H4 (cell line): ENCODE measurements at places on chromosomes 5 and 9. TPM values are rescaled to one million over a fixed set of nuclear protein-coding genes. Genes with fewer than 3 reads are reported as not detected.

ZNF354C gene
- total RNA-seq, result not detected in 2 replicates

DNA sequence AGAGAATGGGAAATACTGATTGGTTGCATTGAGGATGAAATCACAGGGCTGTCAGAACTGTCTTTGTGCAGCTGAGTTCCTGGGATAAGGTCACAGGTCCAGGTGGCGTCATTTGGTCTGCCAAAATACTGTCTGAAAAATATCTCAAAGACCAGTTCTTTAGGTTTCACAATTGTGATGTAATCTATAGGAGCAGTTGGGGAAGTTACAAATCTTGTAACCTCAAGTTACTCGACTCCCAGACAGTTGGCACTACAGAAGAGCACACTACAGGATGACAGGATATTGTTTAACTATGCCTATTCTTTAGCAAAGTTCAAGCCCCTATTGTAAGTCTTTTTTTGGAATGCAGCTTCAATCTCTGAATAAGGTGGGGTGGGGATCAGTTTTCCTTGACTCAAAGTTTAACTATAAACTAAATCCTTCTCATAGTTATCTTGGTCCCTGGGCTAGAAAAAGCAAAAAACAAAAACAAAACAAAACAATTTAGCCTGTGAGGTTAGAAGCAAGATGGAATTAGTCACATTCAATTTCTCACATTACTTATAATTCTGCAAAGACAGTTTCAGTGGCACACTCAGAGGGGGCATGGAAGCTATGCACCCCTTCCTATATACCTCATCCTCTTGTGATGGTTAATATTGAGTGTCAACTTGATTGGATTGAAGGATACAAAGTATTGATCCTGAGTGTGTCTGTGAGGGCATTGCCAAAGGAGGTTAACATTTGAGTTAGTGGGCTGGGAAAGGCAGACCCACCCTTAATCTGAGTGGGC is 276.0 kb downstream of the AUH start:
- no peak for DNase-seq

GRCh38 chr5:100853582-100853981 is 49.5 kb downstream of the ST8SIA4 start:
- DNase-seq, result no peak

DNA sequence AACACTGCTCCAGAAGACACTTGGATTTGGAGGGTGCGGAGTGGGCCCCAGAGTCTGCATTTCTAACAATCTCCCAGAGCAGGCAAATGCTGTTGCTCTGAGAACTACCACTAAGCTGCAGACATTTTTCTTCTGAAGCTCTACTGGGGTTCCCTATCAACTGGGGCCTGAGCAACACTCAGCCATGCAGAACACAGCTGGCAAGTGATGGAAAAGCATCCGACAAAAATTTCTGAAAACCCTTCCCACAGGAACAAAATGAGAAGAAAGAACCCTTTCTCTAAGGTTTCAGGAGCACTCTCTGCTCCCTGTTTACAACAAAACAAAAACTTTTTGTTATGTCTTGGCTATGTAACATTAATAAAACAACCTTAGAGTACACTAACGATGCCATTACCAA is 516.9 kb downstream of the CTNND2 start:
- DNase-seq, result no peak

DNA sequence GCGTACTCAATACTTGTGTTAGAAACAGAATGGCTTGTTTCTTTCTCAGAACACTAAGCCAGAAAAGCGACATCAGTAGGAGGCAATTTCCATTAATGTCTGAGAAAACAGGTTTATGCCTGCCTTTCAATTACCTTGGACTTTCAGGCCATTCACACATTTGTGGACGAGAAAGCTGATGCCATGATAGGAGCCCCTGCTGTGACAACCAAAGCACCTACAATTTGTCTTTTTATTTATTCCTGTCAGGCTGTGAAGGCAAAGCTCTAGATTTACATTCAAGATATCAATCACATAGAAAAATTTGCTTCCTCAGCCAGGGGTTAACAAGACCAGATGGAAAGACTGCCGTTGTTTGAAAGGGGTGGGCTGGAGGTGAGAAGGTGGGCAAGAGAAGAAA is 76.2 kb downstream of the C7 start:
- DNase-seq, result no peak

DNA sequence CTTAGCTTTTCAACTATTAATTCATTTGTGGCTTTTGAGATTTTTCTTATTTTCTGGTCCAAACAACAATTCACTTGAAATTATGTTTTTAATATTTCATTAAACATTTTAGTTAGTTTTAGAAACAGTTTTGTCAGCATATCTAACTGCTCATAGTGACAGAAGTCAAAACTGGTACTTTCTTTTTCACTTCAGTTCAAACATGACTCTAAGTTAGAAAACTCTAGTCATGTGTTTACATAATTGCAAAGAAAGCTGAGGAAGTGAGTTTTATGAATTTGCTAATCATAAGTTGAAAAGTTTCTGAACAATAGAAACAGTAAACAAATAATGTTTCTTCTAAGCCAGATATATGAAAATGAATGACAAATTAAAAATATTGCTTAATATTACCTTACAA is 1931.0 kb downstream of the EFNA5 start:
- DNase-seq, result no peak

MAP3K1 gene
- 5.7 and 7.2 TPM in 2 replicates for total RNA-seq

SV2C gene
- total RNA-seq, result 0.04 TPM in 1 of 2 replicates, not detected in the other

DNA sequence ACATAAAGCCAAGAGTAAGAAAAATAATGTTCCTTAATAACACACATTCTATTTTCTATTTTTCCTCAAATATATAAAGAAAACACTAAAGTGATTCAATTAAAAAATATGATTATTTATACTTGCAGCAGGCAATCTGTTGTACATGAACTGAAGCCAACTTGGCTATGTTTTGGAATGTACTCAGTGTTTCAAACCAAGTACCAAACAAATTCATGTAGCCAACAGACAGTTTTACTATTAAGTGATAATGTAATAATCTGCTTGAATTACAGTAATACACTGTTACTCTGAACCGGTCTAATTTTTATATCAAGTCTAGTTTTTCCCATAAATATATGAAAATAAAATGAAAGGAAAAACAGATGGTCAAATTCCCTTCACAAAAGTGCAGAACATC is 58.0 kb downstream of the CEP120 start:
- DNase-seq, result no peak

GRCh38 chr9:84593352-84593751 is 76.2 kb upstream of the NTRK2 start:
- DNase-seq, result no peak

GRCh38 chr5:2619216-2619615 is 132.3 kb downstream of the IRX2 start:
- no peak for DNase-seq

DNA sequence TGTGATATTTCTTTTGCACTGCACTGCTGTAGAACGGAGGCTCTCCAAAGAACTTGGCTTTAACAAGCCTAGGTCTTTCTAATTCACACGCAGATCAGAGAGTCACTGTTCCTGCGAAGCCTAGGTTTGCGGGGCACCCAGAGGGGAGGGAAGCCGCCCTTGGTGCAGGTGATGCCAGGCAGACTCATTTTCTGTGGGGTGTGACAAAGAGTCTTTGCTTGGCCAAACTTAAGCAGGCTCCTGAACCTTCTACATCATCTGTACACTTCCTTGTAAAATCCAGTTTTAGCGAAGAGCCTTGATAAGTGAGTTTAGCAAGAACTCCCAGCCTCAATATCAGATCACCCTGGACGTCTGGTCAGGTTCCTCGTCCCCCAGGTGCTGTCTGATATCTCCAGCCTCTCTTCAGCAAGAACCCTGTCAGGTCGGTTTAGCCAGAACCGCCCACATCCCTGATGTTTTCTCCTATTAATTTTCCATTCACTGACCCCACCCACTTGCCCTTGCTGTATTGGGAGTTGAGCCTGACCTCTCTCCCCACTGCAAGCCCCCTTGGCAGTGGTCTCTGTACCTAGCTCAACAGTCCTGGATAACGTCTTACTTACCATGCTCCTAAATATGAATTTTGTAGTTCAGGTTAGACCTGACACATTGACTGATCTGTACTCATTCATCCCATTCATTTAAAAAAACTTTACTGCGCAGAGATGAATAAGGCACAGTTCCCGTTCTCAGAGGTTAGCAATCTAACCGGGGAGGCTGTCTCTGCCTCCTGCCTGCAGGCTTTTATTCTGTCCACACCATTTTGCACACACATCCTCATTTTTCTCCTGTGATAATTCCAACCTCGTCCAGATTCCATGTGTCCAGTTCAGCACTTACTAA is 880 bp upstream of the UBAC1 start:
- no peak for DNase-seq

- no peak for DNase-seq
These were observed 119.8 kb upstream of the IRX2 start for GRCh38 chr5:2871282-2871681.

GRCh38 chr9:10232352-10232930 is 380.4 kb downstream of the PTPRD start:
- no peak for DNase-seq

DNA sequence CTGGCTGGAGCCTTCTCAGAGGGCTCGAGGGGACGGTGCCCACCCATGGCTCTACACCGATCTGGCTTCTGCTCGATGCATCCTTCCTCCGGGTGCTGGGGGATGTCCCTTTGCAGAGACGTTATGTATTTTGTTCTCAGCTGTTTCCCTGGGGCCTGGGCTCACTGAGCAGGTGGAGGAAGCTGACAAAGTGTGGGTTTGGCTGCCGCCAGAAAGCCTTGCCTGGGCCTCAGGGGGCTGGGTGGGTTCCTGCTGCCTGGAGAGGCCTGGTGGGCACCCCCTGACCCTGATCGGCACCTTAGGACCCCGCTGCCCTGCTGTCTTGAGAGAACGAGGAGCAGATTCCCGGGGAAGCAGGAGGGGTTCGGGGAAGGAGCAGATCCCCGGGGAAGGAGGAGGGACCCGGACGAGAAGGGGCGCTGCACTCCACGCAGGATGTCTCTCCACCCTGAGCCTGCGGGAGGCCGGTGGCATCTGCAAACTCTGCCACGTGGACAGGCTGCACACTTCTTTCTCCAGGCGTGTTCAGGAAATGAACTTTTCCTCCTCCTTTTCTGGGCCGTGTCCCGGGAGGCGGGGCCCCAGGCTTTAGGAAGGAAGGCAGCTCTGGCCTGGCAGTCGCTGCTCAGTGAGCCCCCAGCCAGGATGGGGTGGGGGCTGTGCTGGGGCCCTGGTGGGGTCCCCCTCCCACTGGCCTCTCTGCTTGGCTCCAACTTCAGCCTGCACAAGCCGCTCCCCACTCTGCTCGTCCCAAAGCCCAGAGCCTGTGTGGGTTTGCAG is 148.9 kb downstream of the RXRA start:
- peak; percentile 38 for DNase-seq

QRFP gene
- total RNA-seq, result not detected in 2 replicates

DNA sequence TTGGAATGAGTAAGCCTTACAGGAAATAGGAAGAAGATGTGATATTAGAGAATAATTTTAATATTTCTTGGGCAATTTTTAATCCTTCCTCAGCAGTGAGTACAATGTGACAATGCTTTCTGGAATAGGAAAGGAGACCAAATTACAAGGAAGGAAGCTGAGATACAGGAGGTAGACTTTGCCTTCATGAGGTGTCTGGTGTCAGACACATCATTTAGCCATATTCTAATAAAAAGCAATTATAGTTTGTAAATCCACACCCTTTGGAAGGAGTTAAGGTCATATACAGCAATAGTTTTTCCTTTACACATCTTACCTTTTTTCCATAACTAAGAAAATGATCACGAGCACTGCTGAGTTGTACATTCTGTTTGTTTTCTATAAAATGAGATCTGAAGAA is 390.4 kb downstream of the SH3GL2 start:
- no peak for DNase-seq

- DNase-seq, result no peak
These were observed 13.1 kb upstream of the CCIN start for GRCh38 chr9:36156116-36156515.

- DNase-seq, result no peak
These were observed 1.1 kb upstream of the ENTPD2 start for GRCh38 chr9:137054932-137055384.

DNA sequence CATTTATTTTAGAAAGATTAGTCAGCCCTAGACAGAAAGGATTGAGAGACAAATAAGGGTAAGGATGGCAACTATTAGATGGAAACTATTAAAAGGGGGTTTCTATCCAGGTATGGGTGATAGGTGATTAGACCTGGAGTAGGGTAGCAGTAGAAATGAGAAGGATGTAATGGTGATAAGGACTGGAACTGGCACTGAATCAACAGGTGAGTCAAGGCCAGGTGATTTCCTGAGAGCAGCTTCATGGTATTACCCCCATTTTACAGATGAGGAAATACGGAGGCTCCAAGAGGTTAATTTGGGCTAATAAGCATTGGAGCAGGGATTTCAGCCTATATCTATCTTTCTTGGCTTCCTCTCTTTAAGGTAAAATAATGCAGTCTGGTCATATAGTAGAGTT is 55.7 kb downstream of the CAST start:
- no peak for DNase-seq

CDKN2AIPNL gene
- 83.0 and 87.8 TPM in 2 replicates for total RNA-seq

DNA sequence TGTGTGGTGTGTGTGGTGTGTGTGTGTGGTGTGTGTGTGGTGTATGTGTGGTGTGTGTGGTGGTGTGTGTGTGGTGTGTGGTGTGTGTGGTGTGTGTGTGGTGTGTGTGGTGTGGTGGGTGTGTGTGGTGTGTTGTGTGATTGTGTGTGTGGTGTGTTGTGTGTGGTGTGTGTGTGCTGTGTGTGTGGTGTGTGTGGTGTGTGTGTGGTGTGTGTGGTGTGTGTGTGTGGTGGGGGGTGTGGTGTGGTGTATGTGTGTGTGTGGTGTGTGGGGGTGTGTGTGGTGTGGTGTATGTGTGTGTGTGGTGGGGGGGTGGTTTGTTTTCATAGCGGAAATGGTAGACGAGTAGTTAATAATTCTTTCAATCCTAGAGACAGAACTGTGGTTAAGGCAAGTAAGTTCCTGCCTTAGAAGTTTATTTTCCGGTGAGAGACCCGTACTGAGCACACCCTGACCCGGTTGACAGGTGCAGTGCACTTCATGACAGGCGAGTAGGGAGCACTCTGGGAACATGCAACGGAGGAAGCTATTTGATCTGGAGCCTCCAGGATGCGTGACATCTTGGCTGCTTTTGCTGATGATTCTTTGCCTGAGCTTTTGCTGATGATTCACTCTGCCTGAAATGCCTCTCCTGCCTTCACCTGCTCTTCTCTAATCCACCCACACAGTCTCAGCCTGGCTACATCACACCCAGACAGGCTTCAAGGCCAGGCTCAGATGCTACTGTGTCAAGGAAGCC is 21.7 kb upstream of the FAT2 start:
- no peak for DNase-seq

PRLR gene
- total RNA-seq, result 0.12 and 1.1 TPM in 2 replicates

DNA sequence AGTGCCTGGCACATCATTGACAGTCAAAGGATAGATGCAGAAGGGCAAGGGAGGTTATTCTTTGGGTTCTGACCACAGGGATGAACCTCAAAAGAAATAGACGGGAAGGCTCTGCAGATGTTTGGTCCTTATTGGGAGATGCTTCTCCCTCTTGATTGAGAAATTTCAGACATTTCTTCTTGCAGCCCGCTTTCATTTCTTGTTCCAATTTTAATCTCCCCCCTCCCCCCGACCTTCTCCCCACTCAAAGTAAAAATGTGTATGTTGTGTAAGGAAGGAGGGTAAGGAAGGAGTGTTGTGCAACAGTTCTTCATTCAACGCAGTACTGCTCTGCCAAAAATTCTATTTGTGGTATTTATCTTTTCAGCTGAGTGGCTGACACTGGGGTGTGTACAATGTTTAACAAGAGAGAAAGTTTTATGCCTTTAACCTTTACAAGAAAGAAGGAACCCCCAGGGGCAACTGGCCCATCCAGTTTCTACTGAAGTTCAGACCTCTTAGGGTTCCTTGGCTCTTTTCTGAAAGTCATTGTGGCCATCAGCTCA is 46.3 kb upstream of the TNFSF15 start:
- no peak for DNase-seq

GRCh38 chr5:117161718-117162335 is 587.2 kb upstream of the SEMA6A start:
- no peak for DNase-seq

GRCh38 chr9:92774274-92774673 is 9.6 kb upstream of the BICD2 start:
- DNase-seq, result peak; percentile 81

ANKRD33B gene
- 1.1 and 1.3 TPM in 2 replicates for total RNA-seq

SOWAHA gene
- total RNA-seq, result 0.08 TPM in 1 of 2 replicates, not detected in the other
